ENCODE measurements at places on chromosomes 2 and 18.

GRCh38 chr2:127656569-127657231 is 10.7 kb downstream of the GPR17 start:
- DNase-seq, result no peak

DNA sequence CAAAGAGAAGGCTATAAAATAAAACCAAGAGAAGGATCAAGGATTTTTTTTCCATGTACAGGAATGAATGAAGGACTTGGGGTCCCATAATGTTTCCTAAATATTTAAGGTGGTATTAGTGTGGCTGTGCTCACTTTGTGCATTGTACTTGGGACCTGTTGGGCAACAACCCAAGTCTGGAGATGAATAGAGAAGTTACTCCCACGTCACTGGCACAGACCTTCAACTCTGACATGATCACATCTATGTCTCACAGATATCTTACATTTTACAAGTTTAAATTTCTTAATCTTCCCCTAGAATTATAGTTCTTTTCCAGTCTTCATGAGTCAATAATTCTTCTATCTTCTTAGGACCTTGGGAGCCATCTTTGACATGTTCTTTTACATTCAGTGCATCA is 133.4 kb downstream of the PLCL1 start:
- no peak for DNase-seq

DNA sequence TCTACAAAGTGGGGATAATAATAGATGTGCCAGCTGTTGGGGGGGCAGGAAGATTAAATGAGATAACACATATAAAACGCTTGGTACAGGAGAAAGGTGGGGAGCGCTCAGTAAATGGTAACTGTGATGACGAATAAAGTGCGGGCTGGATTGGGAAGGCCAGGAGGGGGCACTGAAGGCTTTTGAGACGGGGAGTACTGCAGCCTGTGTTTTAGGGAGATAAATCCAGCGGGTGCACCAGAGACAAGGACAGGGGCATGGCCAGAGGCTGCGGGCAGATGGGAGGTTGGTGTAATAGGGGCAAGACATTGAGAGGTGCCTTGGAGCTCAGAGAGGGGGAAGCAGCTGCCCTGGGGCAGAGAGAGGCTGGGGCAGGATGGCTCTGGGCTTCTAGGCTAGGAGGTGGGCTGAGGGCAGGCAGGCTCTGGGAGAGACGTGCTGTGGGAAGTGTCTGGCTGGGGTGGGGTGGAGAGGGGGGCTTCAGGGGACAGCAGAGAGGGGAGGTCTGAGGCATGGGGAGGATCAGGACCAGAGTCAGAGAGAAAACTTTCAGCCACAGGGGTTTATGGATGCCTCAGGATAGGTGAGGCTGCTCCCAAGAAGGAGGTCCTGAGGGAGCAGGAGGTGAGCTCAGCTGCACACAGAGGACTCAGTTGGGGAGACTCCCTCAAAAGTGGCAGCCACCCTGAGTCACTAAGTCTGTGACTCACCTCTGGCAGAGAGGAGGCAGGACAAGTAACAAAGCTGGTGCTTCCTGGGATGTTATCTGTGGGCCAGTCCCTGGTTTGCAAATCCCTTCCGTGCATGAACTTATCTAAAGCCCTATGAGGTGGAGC is 18.8 kb downstream of the TEX44 start:
- peak; percentile 91 for DNase-seq

DNA sequence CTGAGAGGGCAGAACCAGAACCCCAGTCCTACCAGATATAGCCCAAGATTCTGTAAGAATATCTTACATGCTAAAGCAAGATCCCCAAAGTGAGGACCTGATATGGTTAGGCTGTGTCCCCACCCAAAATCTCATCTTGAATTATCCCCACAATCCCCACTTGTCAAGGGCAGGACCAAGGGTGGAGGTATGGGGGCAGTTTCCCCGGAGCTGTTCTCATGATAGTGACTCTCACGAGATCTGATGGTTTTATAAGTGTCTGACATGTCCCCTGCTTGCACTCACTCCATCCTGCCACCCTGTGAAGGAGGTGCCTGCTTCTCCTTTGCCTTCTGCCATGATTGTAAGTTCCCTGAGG is 19.9 kb downstream of the TTC32 start:
- DNase-seq, result no peak

DNA sequence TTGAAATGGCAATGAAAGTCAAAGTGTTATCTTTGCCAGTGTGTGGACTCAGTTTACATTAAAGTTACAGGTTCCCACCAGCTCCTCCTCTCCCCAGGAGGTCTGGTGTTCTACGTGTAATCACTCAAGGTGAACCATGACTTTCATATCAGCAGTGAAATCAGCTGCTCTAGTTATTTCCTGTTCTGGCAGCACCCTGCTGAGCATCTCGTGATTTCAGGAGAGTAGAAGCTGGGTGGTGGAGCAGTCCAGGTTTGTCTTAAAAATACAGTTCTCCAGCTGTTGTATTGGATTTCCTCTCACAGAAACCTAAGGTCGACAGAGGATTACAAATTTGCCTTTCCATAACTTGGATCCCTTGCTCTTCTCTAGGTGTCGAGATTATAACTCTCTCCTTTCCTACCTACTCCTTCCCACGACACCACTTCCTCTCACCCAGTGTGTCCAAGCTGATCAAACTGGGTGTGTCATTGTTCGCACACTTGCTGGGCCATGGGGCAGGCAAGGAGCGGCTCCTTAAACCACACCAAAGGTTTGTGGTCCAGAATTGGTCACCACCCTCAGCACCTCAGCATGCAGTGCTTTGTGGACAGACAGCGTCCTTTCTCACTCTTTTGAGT is 13.0 kb upstream of the ARHGAP25 start:
- no peak for DNase-seq

DNA sequence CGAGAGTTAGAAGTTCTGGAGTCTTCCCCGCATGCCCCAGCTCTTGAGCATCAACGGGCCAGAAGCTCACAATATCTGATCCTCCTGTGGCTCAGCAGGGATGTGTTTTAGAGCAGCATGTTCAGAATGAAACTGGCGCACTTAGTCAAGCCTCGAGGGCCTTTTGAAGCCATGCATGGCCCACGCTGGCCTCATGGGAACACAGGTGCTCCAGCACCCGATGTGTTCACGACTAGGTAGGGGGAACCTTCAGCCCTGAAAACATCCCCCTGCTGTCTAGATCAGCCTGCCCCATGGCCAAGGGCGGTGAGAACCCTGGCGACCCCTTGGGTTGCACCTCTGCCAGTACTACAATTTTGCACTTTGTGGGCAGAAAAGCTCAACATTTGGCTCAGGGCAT is 32.8 kb downstream of the MSH6 start:
- no peak for DNase-seq

DNA sequence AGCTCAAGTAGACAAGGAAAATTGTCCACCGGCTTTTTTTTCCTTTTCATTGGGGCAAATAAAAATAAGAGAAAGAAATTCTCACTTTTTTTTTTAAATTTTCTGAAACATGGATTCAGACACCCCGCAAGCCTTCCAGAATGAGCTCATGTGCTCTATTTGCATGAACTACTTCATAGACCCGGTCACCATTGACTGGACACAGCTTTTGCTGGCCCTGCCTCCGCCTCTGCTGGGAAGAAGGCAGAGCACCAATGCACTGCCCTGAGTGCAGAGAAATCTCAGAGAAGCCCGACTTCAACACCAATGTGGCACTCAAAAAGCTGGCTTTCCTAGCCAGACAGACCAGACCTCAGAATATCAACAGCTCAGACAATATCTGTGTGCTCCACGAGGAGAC is 30.2 kb upstream of the TRIM43B start:
- no peak for DNase-seq

DNA sequence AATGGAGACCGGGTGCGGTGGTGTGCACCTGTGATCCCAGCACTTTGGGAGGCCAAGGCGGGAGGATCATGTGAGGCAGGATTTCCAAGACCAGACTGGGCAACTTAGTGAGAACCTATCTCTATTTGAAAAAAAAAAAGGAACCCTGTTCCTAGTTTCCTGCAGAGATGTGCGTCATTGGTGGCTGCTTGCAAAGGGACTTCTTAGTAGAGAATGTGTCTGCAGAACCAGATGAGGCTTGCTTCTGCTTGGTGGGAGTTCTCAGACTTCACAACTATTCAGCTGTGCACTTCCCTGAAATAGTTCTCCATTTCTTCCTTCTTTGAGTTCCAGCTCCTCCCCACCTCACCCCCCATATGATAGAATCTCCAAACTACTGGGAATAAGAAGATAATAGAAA is 22.3 kb downstream of the ZCCHC2 start:
- DNase-seq, result no peak

GRCh38 chr2:200592406-200593075 is 6.7 kb downstream of the AOX1 start:
- DNase-seq, result no peak

DNA sequence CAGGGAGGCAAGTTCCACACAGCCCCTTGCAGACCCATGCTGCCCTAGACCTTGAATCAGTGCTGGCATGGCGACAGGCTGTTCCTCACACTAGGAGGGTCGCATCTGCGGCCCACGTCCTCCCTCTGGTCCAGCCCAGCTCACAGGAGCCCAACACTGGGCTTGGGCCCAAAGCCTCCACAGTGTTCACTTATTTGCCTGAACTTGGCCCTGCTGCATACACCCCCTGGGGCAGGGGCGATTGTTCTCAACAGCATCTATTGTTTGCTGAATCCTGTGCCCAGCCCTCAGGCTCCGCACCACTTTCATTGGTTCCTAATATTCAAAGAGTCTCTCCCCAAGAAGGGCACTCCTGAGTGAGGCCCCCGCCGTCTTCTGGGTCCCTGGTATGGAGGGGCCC is 90.7 kb downstream of the ZBTB7C start:
- DNase-seq, result no peak

Measured in adrenal gland (tissue), 19 donors.